ENCODE measurements at places on chromosomes 1 and 21.

GRCh38 chr1:20356850-20357459 is 66.3 kb downstream of the VWA5B1 start:
- DNase-seq: no peak

GRCh38 chr21:38798481-38798882 is 7.2 kb upstream of the ETS2 start:
- peak; percentile 95 for DNase-seq

GRCh38 chr1:84344286-84344685 is 42.8 kb downstream of the SAMD13 start:
- peak; percentile 24 for DNase-seq

DNA sequence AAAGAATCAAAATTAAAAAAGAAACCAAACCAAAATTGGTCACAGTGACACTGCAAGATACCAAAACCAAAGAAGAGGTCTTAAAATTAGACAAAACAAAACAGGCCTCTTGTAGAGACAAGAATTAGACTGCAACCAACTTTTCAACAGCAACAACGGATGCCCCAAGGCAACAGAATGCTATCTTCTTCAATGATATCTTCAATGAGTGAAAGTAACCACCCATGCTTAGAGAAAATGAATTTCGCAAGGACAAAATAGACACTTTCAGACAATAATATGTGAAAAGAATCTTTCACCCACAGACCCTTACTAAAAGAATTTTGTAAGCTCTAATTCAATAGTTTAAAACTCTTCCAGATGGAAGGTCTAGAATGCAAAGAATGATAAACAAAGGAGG is 41.7 kb downstream of the USP48 start:
- DNase-seq: no peak

- peak; percentile 71 for DNase-seq
These were observed 1.7 kb upstream of the SORT1 start for GRCh38 chr1:109399326-109399957.

GRCh38 chr1:230771773-230772354 is 24.7 kb downstream of the CAPN9 start:
- no peak for DNase-seq

- DNase-seq: no peak
These were observed 42.8 kb downstream of the MRPL39 start for GRCh38 chr21:25564349-25564948.

All from M059J (cell line).